Naive B cell (primary cell): ENCODE measurements at places on chromosomes 7 and 10. TPM values are rescaled to one million over a fixed set of nuclear protein-coding genes. Genes with fewer than 3 reads are reported as not detected.

DNA sequence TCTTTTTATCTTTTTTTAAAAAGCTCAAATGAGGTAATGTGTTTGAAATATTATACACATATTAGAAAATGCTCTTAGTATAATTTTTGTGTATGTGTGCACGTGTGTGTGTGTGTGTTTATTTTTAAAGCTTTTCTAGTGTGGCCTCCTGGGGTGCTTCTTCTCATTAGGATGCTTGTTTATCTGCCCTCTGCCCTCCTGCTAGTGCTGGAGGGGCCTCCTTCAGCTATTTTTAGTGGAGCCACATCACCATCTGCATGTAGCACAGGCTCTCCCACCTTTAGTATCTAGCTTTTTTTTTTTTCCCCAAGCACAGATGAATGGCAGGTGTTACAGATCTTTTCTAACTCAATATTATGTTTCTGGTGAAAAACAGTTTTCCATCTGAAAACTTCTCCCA is 155.7 kb upstream of the TMEM229A start:
- DNase-seq = no peak

- no peak for DNase-seq
Observed at GRCh38 chr10:82245906-82246560, 371.0 kb downstream of the NRG3 start.

DNA sequence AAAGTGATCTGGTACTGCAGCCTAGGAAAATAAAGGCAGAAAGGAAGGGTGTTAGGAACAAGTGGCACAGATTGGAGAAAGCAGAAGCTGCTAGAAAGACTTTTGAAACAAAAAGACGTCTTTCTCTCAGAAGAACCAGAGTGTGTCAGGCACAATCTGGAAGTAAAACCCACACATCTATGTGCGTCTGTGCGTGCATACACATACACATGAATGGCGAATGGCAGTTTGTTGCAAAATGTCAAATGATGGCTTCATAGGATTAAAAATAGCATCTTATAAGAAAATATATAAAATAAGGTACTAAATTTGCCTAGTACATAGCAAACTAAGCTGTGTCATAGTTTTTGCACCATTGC is 246.3 kb downstream of the CDK14 start:
- peak; percentile 1 for DNase-seq

GRCh38 chr10:113646336-113647201 is 17.3 kb downstream of the NRAP start:
- DNase-seq = no peak

DNA sequence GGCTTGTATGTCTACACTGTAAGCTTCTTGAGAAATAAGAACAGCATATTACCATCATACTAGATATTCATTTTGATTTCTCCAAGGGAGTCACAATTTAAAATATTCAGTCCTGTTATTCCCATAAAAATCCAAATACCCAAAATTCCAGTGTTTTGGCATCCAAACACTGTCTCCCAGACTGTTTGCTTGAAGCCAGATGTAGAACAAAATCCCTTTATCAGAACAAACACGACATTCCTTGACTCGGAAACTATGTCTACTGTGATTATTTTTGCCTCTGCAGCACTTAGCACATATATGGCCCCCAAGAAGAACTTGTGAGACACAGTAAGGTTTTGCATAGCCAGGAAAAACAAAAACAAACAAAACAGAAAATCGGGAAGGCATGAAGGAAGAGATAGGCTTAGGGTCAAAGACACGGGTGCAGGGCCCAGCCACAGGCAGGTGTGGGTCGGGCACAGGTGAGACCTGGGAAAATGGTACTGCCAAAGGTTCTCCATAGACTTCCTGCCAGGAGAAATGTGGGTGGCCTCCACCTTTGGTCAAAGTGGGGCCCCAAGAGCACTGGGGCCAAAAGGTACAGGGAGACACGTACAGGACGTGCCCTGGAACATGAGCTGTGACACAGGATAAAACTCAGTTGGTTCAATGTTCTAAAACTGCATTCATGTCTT is 36.5 kb downstream of the CPXM2 start:
- DNase-seq = no peak

DNA sequence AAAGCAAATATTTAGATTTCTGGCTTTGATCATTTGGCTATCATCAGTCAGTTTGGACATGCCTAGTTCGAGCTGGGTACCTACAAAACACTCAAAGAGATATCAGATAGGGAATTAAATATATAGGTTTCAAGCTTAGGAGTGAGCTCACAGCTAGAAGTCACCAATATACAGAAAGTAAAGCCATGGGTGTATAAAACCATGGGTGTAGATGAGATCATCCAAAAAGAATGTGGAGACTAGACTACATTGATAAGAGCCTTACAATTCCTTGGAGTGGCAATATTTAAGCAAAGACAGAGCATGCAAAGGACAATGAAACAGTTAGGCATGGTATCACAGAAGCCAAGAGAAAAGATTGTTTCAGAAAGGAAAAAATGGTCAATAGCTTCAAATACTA is 7.2 kb upstream of the RALA start:
- DNase-seq = no peak

DNA sequence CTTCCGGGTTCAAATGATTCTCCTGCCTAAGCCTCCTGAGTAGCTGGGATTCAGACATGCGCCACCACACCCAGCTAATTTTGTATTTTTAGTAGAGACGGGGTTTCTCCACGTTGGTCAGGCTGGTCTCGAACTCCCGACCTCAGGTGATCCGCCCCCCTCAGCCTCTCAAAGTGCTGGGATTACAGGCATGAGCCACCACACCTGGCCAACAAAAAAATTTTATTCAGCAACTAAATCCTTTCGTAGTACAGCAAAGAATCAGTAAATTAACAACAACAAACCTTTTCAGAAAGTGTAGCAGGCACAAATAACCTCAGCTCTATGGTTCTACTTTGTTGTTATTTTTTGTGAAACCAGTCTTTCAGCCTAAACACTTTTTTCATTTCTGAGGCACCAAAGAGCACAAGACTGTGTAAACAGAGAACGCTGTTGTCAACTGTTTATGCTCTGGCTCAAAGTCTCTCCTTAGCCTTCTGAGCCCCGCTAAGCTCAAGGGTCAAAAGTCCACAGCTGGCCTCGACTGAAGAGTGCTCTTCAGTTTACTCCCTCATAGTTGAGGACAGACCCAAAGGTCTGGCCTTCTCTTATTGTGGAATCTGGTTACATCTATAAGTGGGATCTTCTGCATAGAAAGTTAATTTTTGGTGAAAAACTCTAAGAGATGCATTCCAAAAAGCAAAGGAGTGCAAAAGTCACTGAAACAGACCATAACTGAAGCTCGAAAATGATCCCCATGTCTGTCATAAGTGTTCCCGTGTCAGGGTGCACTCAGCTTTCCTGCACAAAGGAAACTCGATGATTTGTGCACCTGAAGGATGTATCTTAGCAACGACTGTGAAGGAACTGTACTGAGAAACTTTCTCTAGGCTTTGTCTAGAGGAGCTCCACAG is 24.6 kb upstream of the DDX50 start:
- no peak for DNase-seq

- DNase-seq = no peak
Observed at GRCh38 chr10:65845916-65846315, 1079.9 kb upstream of the LRRTM3 start.

DNA sequence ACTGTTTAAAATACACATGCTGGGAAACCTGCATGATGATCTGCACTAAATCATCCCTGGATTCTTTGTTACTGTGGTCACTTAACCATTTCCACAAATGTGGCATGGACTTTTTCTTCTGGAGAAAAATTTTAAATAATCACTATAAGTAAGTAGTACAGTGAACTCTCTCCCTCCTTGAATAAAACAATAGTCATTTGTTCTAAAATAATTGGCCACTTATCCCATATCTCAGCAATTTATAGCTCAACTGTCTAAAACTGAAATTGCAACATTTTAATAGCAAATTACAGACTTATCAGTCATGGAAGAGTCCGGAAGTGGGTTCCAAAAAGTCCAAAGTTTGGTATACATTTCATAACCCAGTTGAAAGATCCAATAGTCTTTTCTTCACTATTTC is 90.9 kb downstream of the MTERF1 start:
- DNase-seq = no peak

- no peak for DNase-seq
Observed at GRCh38 chr7:54556121-54556520, 13.9 kb downstream of the VSTM2A start.

GRCh38 chr10:125133696-125134482 is 26.5 kb downstream of the CTBP2 start:
- no peak for DNase-seq

DNA sequence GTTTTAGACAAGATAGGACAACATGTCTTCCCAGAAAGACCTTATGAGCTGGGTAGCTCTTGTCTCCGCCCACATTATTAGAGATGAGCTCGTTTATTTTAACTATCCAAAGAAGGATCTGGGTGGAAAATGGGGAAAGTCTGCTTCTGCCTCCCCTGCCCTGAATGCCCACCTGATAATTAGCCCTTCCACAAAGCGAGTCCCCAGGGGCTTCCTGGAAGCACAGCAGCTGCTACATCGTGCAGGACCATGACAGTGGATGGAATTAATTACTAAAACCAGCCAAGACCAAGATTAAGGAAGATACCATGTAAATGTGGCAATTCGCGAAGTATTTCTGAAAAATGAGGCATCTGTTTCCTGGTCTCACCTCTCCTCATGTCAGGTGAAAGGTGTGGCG is 374.4 kb downstream of the PAXIP1 start:
- no peak for DNase-seq

DNA sequence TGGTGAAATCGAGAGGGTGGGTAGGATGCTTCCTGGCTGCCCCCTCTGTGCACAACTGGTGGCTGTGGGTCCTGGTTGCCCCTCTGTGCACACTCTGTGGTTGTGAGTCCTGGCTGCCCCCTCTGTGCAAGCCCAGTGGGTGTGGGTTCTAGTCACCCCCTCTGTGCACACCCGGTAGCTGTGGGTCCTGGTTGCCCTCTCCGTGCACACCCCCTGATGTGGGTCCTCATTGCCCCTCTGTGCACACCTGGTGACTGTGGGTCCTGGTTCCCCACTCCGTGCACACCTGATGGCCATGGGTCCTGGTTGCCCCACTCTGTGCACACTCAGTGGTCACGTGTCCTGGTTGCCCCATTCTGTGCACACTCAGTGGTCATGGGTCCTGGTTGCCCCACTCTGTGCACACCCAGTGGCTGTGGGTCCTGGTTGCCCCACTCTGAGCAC is 20.3 kb upstream of the RET start:
- DNase-seq = no peak

GRCh38 chr10:63573068-63573697 is 52.0 kb downstream of the REEP3 start:
- DNase-seq = no peak

GRCh38 chr7:158574308-158575036 is 13.2 kb downstream of the PTPRN2 start:
- no peak for DNase-seq

- no peak for DNase-seq
Observed at GRCh38 chr10:95416270-95416669, 125.5 kb upstream of the PDLIM1 start.

DNA sequence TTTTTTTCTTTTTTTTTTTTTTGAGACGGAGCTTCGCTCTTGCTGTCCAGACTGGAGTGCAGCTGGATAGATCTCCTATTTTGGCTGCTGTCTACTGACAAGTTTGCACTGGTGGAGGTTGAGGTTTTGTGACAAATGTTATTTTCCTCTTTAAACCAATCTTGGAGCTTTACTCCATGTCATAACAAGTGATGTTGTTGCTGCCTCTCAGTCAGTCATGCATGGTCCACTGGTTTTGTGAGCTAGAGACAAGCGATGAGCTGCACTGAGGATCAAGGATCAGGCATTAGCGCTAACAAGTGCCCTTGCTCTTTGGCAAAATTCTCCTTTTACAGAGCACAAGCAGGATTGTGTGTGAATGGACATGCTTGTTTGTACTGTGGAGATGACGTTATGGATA is 805 bp upstream of the WDFY4 start:
- DNase-seq = peak; percentile 70

- DNase-seq = no peak
Observed at GRCh38 chr7:113768387-113768786, 150.4 kb downstream of the PPP1R3A start.

- DNase-seq = no peak
Observed at GRCh38 chr10:69269761-69270160, 8.5 kb upstream of the HK1 start.

DNA sequence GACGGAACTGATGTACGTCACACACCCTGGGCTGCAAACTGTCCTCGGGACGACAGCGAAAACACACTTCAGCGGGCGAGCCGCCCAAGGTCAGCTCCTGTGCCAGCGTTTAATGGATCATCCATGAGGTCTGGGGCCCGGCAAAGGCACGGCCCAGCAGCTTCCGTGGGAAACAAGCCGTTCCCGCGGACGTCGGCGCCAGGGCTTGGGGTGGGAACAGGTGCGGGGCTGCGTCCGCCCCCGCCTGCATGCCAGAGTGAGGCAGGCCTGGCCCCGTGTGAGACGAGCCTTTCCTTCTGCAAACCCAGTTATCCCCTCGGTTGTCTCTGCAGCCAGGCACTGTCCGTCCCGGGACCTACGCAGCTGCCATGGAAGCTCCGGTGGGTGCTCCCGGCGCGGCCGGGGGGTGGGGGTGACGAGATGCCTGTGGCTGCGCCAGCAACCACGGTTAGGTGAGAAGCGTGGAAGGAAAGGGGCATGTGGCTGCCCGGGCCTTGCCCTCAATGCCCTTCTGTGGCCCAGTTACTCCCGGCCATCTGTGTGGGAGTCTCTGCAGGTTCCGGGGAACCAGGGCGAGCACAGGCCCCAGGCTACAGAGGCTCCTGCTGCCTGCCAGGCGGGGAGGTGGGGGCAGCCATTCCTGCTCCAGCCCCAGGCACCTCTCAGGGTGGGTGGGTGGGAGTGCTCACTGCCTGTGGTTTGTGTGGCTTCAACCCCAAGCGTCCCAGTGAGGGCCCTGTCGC is 42.2 kb upstream of the PDGFA start:
- no peak for DNase-seq

DNA sequence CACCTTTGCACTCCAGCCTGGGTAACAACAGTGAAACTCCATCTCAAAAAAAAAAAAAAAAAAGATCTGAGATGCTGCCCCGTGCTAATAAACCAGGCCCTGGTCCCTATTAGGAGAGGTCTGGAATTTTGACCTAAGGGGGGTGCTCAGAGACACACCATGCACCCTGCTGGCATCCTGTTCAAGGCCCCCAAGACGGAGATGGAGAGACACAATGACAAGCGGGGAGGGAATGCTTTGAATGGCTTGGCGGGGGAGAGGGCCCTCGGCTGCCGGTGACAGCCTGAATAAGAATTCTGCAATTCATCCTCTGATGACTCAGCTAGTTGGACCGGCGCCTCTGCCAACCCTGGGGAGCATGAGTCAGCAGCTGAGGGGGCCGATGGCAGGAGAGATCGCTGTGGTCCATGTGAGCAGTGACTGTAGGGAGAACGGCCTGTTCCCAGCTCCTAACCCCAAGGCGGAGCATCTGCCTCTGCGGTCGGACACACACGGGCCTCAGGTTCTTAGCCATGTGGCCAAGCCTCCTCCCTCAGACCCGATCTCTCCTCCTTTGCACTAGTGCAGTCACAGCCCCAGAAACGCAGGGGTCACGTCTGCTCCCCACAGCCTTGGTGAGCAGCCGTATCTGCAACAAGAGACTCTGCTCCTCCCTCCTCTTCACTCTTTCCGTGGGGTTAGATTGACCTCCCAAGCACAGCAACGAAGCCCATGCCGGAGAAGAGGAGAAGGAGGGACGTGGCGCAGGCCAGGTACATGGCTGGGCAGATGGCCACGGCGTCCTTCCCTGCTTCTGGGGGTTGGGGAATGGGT is 14.9 kb downstream of the TRIM56 start:
- no peak for DNase-seq

SFTPA1 gene
- polyA plus RNA-seq = not detected

PHKG1 gene
- 0.41 TPM for polyA plus RNA-seq

HYCC1 gene
- 25.1 TPM for polyA plus RNA-seq

INSYN2A gene
- not detected for polyA plus RNA-seq

CYP26A1 gene
- not detected for polyA plus RNA-seq
